NCI-H1417 treated with DMSO at 0.1 percent for 48 hours (cell line): ENCODE measurements at places on chromosomes 16 and 17.

- DNase-seq: no peak
These were observed 166.5 kb upstream of the PLCG2 start for GRCh38 chr16:81612351-81613163.

GRCh38 chr16:48870141-48870540 is 260.2 kb upstream of the N4BP1 start:
- no peak for DNase-seq

- no peak for DNase-seq
These were observed 604 bp downstream of the HS3ST3B1 start for GRCh38 chr17:14301279-14302090.

GRCh38 chr17:44464037-44464436 is 39.2 kb downstream of the GPATCH8 start:
- DNase-seq: no peak

DNA sequence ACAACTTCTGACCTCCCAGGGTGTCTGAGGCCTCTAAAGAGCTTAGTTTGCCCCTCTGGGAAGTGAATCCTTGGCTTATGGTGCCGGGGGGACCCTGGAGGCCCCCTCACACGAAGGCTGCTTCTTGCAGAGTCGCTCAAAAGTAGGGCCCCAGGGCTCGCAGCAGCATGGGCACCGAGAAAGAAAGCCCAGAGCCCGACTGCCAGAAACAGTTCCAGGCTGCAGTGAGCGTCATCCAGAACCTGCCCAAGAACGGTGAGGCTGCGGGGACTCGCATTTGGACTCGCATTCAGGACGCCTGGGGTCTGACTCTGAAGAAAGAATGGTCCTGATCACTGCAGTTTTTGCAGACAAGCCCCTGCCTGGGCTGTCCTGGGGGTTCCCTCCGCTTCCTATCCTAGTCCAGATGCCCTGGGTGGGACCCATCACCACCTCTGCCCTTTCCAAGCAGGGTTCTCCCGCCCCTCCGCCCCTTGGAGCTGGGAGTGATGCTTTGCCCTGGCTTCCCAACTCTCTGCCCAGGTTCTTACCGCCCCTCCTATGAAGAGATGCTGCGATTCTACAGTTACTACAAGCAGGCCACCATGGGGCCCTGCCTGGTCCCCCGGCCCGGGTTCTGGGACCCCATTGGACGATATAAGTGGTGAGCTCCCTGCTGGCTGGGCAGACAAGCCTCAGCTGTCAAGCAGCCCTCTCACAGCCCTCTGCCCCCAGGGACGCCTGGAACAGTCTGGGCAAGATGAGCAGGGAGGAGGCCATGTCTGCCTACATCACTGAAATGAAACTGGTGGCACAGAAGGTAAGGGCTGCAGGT is 698 bp downstream of the ACBD4 start:
- DNase-seq: no peak

- no peak for DNase-seq
These were observed 8.3 kb downstream of the CNTNAP1 start for GRCh38 chr17:42690596-42690995.

GRCh38 chr17:62597920-62598319 is 29.6 kb upstream of the MRC2 start:
- no peak for DNase-seq

DNA sequence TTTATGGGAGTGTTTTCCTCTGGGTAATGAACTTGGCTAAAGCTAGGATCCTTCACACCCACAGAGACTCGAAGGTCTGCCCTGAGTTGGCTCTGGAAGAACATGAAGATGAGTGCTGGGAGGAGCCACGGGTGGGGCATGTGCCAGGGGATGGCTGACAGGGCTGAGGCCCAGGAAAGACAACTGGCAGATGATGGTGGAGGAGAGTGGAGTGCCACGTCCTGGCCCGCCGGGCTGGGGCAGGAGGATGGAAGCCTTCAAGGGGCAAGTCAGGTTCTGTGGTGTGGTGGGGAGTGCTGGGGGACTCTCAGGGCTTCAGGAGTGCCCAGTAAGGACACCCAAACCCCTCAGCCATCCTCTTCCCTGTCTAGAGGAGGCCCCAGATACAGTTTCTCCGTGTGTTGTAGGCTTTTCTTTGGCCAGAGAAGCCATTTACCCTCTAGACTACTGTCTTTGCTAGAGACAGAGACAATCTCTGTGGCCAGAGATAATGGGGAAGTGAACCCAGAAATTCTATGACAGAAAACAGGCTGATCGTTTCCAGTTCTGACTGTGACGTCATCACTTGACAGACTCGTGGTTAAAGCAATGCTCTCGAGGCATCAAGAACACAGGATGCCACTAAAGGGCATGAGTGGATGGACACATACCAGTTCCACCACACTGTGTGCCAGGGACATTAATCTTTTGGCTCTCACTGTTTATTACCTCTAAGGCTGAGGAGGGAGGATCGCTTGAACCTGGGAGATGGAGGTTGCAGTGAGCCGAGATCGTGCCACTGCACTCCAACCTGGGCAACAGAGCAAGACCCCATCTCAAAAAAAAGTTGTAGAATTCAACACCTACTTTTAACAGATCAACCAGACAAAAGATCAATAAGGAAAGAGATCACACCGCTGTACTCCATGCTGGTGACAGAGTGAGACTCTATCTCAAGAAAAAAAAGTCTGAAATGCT is 18.6 kb upstream of the SLC5A10 start:
- DNase-seq: no peak

- DNase-seq: no peak
These were observed 153.4 kb downstream of the SDK2 start for GRCh38 chr17:73490851-73491250.

DNA sequence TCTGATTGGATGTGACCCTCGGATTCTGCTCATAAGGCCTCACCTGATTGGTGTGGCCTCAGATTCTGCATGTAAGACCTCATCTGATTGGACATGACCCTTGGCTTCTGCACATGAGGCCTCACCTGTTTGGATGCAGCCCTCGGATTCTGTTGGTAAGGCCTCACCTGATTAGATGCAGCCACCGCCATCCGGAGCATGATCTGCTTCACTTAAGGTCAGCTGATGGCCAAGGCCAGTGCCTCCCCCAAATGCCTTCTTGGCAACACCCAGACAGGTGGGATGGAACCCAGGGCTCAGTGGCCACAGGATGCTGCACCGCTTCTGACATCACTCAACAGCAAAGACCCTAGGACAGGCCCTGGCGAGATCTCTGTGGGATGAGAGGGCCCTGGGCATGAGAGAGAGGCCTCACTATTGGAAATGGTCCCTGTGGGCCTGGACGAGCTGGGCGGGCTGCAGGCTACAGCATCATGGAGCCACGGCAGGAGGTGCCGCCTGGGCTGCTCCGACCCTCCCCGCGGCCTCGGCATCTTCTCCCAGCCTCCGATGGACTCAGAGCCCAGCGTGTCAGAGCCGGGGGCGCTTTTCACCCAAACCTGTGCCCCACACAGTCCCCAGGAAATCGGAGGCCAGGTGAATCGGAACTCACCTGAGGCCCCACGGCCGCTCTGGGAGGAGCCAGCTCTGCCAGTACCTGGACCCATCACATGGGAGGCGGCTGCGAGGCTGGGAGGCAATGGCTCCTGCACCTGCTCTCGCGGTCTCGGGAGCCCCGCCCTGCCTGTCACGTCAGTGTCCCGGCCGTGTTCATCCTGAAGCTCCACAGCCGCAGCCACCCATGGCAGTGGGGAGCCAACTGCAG is 60.9 kb upstream of the ZNF469 start:
- no peak for DNase-seq

DNA sequence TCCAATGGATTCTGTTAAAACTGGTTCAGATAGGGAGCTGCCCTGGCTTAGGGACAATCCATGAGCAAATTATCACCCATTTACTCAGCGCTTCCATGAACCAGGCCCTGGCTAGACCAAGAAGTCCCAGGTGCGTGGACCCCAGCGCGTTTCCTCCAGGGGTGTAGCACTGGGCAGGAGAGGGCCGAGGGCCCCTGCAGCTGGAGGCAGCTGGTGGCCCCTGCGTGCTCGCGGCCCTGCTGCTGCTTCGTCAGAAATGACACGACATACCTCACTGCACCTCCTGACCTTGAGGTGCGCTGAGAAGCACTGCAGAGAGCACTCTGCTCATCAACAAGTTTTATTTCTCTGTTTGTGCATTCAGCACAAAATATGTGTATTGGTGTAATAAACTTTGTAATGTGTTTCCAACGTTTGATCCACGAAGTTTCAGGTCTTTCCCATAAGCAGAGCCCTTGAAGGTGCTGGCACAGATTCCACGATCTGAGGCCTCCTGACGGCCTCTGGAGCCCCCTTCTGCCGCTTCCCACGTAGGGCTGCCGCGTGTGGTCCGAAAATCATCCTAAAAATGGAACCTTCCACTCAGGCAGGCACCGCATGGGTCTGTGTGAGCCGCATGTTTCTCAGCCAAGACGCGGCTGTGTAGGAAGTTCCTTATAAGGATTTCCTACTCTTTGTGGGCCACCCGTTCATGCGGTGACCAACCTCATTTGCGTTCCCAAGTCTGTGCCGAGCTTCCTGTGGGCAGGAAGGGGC is 50.8 kb upstream of the ZCCHC14 start:
- no peak for DNase-seq

DNA sequence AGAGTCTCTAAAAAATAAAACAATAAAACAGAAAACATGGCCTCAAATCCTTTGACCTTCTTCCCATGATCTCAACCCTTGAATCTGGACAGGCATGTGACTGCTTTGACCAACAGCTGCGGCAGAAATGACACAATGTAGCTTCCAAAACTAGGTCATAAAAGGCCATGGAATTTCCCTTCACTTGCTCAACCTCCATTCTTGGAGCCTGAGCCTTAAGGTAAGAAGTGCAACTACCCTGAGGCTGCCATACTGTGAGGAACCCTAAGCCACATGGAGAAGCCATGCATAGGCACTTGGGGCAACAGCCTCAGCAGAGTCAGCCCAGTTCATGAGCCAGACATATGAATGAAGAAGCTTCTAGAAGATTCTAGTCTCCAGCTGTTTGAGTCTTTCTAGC is 75.7 kb upstream of the BRD7 start:
- DNase-seq: no peak

GRCh38 chr16:67372664-67373063 is 20.6 kb downstream of the TPPP3 start:
- DNase-seq: no peak

DNA sequence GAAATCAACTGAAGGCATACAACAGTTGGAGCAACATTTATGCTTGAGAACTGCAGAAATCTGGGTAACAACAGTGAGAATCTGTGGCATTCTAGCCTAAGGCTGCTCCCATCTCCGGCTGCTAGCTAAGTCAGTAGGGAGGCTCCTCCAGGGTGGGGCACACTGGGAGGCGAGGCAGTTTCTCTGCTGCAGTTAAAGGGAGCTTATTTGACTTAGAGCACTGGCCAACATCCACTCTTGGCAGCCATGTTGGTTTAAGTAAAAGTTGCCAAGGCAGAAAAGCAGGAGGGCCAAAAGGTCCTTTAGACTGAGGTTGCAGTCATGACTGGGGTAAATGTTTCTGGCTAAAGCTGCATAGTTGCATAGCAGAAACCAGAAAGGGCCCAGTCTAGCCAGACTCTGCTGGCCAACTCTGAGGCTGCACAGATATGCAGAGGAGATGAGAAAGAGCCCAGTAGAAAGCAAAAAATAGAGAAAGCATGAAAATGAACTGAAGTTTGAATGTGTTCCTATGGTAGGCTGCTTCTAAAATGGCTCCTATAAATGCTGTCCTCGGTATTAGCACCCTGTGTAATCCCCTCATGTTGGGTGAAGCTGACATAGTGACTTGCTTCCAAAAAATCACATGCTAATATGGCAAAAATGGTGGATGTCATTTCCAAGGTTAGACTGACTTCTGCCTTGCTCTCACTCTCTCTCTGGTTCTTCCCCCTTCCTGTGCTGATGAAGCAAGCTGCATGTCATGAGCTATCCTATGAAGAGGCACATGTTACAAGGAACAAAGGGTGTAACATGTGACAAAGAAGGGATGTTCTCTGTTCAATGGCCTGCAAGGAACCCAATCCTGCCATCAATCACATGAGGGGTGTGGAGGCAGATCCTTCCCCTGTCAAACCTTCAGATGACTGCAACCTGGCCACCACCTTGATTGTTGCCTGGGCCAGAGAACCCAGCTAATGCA is 3.7 kb upstream of the C16orf78 start:
- DNase-seq: no peak

DNA sequence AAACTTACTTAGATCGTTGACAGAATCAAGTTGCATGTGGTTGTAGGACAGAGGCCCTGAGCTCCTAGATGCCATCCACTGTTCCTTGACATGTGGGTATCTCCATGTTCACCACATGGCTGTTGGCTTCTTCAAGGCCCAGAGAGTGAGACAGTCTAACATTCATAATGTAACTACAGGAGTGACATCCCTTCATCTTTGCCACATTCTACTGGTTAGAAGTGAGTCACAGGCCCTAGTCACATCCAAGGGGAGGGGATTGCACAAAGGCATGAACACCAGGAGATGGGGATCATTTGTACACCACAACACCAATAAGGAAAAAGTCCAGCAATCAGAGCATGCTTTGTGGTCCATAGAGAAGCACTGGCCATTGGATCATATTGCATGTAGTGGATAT is 56.6 kb downstream of the WSCD1 start:
- no peak for DNase-seq

GRCh38 chr16:18933501-18933900 is 7.3 kb upstream of the SMG1 start:
- DNase-seq: no peak

- DNase-seq: no peak
These were observed 224.1 kb upstream of the TBX2 start for GRCh38 chr17:61175298-61176142.

- DNase-seq: no peak
These were observed 185.9 kb downstream of the CCDC182 start for GRCh38 chr17:57559226-57559625.

GRCh38 chr17:36069136-36069535 is 5.1 kb downstream of the CCL18 start:
- DNase-seq: no peak

- no peak for DNase-seq
These were observed 37.2 kb upstream of the ADGRG1 start for GRCh38 chr16:57591086-57591869.

- no peak for DNase-seq
These were observed 4.2 kb downstream of the ITGB3 start for GRCh38 chr17:47257651-47258339.

GRCh38 chr16:53837426-53837825 is 133.5 kb downstream of the FTO start:
- DNase-seq: no peak

DNA sequence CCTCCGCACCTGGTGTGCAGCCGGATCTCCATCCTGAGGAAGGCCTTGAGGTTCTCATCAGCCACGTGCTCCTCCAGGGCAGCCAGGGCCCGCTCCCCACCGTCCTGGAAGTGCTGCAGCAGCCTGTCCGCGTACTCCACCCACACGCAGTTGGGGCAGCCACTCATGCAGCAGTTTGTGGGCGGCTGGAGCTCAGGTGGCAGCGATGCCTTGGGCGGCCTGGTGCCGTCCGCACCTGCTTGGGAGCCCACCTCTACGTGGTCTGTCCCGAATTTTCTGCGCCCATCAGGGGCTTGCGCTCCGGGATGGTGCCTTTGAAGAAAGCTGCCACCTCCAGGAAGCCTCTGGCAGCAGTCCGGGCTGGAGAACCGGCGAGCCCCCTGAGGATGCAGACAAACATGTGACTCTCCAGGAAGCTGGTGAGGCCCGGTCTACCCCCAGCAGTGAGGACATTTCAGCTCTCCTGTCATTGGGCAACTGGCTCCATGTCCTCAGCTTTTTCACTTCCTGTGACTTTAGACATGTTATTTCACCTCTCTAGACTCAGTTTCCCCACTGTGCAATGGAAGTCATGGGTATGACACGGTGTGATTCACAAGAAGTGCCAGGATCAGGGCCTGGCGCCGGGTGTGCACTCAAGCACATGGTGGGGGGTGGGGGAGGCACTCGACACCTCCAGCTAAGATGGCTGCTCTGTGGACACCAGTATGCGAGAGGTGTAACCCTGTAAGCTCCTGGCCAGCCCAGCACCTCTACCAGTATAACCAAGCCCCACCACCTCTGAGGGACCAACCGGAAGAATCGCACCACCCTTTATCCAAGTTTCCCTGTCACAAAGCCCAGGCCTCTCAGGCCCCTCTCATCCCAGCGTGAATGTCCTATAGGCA is 957 bp downstream of the OXLD1 start:
- no peak for DNase-seq
